ENCODE measurements at places on chromosomes 1 and 21. TPM values are rescaled to one million over a fixed set of nuclear protein-coding genes. Genes with fewer than 3 reads are reported as not detected.

The AGPAT3 gene
- 109 TPM for total RNA-seq

GRCh38 chr1:218475275-218475674 is 130.1 kb downstream of the TGFB2 start:
- H3K36me3 ChIP-seq: peaks cover 5% of the 10 kb centered on the region
- H3K27me3 ChIP-seq: no peaks in the 10 kb centered on the region
- H3K27ac ChIP-seq: 0 out of 2 replicates have a peak overlapping the region, but pooled peaks have one; percentile 10
- peaks cover 75% of the 10 kb centered on the region for H3K4me1 ChIP-seq
- H3K4me3 ChIP-seq: no peak overlapping the region

- no peak for DNase-seq
- peaks cover 31% of the 10 kb centered on the region for H3K4me1 ChIP-seq
- peaks cover 43% of the 10 kb centered on the region for H3K27me3 ChIP-seq
- no peak overlapping the region for H3K27ac ChIP-seq
Observed at GRCh38 chr1:223033658-223034057, 109.4 kb downstream of the TLR5 start.

GRCh38 chr1:204313675-204314074 is 46.1 kb downstream of the PLEKHA6 start:
- no peaks in the 10 kb centered on the region for H3K36me3 ChIP-seq
- DNase-seq: no peak
- no peak overlapping the region for H3K4me3 ChIP-seq
- H3K27me3 ChIP-seq: peaks cover 14% of the 10 kb centered on the region
- peaks cover 14% of the 10 kb centered on the region for H3K4me1 ChIP-seq
